NCI-H2081 (cell line): ENCODE measurements at places on chromosomes 2 and 18.

- DNase-seq: no peak
Observed at GRCh38 chr18:78697446-78697845, 282.2 kb upstream of the SALL3 start.

GRCh38 chr2:19043893-19044292 lies 314.5 kb downstream of the OSR1 start:
- DNase-seq: no peak

DNA sequence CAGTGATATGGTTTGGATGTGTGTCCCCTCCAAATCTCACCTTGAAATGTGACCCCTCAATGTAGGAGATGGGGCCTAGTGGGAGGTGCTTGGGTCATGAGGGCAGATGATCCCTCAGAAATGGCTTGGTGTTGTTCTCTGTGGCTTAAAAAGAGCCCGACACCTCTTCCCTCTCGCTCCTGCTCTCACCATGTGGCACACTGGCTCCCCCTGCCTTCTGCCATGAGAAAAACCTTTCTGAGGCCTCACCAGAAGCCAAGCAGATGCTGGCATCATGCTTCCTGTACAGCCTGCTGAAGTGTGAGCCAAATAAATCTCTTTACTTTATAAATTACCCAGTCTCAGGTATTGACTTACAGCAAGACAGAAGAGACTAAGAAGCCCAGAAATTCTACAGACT lies 357.1 kb downstream of the NRXN1 start:
- DNase-seq: no peak

DNA sequence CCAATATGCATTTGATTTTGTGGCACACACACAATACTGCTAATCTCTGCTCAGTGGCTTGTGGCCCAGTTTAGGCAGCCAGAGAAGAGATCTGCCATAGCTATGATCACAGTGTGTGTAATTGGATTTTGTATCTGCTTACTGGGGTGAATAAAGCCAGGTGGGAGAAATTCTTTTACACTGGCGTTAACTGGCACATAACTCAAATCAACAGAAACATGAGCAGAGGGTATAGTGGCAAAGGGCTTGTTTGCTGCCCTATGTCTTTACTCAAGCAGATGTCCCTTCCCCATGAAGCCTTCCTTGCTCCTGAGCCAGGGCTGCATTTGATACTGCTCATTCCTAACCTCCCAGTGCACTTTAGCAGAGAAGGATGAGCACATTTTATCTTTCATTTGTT lies 28.5 kb downstream of the STON1 start:
- no peak for DNase-seq

DNA sequence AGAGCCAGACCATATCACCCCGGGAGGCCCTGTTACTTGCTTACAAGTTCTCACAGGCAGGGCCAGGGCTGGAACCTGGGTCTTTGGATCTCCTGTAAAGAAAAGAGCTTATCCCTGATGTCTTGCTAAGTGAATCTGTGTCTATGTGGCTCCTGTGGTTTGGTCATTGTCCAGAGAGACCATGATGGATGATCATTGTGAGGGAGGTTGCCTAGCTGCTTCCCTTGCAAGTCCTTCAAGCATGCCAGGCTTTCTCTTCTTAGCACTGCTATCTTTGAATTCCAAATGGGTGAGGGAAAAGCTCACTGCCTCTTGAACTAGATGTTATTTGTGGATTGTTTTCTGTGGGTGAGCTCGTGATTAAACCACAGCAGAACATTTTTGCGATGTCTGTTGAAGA lies 151.6 kb downstream of the FSHR start:
- no peak for DNase-seq

GRCh38 chr2:25558262-25558661 lies 115.1 kb downstream of the DTNB start:
- DNase-seq: no peak

DNA sequence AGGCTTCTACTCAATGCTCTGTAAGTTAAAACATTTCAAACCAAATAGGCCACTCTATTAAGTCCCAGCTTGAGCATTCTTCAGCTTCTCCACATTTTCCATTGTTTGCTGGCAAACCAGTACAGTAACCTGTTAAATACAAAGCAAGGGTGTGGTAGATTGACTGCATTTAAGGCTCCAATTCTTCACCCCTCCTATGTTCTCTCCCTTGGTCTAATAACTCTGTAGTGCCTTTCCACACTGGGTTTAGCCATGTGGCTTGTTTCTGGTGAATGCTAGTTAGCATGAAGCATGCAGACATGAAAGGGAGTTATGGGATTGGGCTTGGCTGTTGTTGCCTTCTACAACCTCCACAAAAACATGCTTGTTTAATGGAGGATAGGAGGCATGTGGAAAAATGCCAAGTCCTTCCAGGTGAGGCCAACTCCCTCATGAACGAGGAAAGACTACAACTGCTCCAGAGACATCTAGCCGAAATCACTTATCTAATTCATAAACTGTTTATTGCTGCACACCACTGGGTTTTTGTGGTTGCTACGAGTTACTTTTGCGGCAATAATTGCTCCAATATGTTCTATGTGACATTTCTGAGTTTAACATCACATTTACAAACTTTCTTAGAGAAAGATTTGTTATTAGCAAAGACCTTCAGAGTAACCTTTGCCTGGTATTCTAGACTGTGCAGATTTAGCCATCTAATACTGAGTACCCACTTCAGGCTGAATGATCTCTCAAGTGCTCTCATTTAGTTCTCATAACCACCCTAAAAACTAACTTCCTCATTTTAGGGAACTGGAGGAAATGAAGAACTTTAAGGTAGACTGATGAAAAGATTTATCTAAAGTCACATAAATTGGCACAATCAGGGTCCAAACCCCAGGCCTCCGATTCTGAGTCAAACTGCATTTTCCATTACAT lies 104.0 kb downstream of the SMAD2 start:
- no peak for DNase-seq

GRCh38 chr2:9167718-9168657 lies 38.6 kb upstream of the ASAP2 start:
- no peak for DNase-seq

DNA sequence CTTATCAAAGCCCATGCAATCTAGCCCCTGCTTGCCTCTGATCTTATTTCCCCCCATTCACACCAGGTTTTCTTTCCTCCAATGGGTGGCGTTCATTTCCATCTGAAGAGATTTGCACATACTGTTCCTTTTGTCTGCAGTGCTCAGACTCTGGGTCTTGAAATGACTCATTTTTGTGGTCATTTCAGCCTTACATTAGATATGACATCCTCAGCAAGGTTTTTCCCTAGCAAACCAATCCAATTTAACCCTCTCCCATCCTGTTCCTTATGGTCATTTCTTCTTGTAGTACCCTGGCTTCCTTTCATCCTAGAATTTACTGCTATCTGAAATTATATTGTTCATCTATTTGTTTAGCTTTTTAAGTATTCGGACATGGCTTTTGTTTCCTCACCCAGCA lies 42.5 kb upstream of the SCN1A start:
- DNase-seq: peak; percentile 31

- DNase-seq: no peak
Observed at GRCh38 chr2:2591542-2591940, 260.5 kb upstream of the MYT1L start.

GRCh38 chr2:120638450-120638849 lies 97.2 kb upstream of the GLI2 start:
- no peak for DNase-seq
